ENCODE measurements at places on chromosomes 1 and 21. TPM values are rescaled to one million over a fixed set of nuclear protein-coding genes. Genes with fewer than 3 reads are reported as not detected.

The ATAD3C gene
- 0.33 TPM for total RNA-seq

The OR2G6 gene
- total RNA-seq, result not detected

The FMO4 gene
- total RNA-seq, result 1.7 TPM

The LCE1B gene
- total RNA-seq, result not detected

The ARMH1 gene
- 0.26 TPM for total RNA-seq

The MROH7 gene
- 13.1 TPM for total RNA-seq

The GJA5 gene
- 14.6 TPM for total RNA-seq

The CTSE gene
- not detected for total RNA-seq

The NTRK1 gene
- 2.5 TPM for total RNA-seq

The OR2T12 gene
- not detected for total RNA-seq

The MTARC1 gene
- total RNA-seq, result 4.2 TPM

DNA sequence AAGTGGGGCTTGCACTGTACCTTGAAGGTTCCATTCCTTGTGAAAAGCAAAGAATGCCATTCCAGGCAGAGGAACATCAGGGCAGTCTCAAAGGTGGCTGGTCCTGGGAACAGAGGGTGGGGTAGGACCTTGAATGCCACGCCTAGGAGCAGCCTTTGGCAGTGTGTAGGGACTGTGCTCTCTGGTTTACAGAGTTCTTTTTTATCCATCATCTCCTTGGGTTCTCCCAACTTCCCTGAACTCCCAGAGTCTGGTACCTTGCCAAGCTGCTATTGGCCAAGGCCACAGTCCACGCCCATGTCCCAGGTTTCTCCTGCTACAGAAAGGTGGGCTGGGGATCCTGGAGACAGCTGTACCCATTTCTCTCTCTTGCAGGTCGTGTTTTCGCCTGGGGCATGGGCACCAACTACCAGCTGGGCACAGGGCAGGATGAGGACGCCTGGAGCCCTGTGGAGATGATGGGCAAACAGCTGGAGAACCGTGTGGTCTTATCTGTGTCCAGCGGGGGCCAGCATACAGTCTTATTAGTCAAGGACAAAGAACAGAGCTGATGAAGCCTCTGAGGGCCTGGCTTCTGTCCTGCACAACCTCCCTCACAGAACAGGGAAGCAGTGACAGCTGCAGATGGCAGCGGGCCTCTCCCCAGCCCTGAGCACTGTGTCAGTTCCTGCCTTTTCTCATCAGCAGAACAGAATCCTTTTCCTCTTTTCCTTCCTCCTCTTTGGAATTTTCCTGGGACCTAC, 15.3 kb upstream of the TRNAU1AP start:
- no peak for DNase-seq

DNA sequence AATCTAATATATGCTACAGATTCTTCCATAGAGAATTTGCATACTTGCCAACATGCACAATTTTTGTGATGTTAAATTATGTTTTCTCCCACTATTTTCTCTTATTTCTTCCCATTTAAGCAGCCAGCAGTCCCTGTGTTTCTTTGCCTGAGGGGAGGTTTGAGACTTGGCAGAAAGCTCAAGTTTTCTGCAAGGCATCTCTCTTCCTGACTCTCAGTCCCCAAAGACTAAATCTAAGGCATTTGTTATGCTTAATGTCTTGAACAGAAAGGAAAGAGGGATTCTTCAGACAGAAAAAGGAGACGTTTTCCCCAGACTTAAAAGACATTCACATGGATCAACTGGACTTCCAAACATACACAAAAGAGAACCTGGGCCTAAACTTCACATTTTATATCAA, 354.4 kb downstream of the RYR2 start:
- no peak for DNase-seq

DNA sequence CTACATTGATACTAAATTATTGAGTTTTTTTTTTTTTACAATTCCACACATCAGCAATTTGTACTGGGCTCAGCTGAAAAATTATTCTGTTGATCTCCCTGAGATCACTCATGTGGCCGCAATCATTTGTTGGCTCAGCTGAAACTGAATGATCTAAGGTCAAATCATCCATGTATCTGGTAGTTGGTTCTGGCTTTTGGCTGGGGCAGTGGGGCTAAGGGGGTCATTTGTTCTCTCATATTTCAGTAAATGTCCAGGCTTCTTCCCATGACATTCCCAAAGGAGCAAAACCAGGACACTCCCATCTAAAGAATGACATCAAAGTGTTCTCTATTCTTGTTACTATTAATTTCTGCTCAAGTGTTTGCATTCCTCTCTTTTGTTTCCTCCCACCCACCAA, 806.7 kb upstream of the ADGRL2 start:
- no peak for DNase-seq

DNA sequence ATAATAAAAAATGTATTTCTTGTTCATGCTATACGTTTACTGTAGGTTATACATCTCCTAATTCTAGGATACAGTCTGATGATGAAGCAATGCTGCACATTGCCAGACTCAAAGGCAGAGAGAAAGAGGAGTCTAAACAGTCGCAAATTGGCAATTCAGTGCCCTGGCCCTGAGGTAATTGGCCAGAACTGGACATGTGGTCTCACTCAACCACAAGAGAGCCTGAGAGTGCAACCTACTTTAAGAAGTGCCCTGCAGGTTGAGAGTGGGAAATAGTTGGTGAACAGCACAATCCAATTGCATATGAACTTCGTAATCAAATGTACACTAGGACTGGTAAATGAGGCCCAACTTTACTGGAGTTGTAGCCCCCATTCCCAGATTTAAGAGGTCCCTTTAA, 5.0 kb upstream of the SLC35A3 start:
- no peak for DNase-seq

DNA sequence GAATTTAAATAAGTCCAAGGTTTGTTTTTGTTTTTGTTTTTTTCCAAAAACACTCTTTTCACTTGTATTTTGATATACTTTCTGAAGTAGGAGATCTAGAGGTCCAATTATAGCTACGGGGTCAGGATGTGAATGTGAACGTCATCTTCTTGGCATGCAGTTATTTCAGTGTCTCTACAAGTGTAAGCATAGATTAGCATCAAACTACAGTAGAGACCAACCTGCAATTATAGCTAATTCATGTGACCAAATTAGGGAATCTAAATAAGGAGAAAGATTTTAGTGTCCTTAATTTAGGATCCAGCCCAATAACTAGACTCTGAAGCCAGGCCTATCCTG, 107.3 kb upstream of the PALMD start:
- DNase-seq, result no peak

- no peak for DNase-seq
Observed at GRCh38 chr1:112712191-112712590, 2.9 kb downstream of the PPM1J start.

DNA sequence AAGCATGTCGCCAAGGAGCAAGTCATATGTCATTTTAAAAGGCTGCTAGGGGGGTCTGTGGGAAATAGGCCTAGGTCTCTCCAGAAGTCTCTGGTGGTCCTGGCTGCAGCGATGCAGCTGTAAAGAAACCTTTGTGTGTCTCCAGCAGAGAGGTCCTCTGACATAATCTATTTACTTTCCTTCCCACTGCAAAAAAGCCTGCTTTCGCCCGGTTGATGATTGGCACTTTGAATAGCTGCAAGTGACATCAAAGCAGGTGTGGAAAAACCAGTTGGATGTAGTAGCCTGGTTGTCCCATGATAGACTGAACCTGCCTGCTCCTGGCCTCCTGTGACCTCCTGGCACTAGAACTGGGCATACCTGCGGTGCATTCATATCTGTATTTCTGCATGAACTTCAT, 13.8 kb downstream of the RASSF5 start:
- DNase-seq, result no peak

DNA sequence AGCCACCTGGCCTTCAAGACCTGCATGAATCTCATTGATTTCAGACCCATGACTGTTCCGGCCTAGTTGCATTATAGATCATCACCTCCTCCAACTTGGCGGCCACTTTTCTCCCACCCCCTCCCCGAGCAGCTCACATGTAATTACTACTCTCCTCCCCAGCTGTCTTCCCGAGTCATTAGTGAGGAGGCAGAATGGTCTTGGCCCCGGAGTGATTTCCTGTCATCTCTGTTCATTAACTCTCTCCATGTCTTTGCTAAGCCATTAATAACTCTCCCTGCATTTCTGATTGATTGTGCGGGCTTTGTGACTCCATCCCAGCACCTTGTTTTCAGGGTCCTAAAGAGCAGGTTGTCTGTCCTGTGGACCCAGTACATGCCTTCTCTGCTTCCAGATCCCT, 75.6 kb upstream of the CNTN2 start:
- no peak for DNase-seq

GRCh38 chr1:76162254-76162653, 87.7 kb downstream of the ST6GALNAC3 start:
- no peak for DNase-seq

DNA sequence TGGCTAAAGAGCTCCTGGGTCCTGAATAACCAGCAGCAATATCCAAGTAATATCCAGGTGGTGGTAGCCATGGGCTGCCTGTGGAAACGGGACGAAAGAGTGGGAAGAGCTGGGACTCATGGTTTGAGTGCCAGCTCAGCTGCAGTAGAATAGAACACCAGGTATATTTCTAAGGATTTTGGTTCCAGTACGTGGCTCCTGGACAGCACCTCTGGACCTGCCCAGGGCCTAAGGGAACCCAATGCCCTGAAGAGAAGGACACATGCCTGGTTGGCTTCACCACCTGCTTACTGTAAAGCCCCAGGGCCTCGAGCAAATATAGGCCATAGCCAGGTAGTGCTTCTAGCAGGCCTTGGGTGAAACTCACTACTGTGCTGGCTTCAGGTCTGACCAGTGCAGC, 566.7 kb downstream of the KIF26B start:
- no peak for DNase-seq

DNA sequence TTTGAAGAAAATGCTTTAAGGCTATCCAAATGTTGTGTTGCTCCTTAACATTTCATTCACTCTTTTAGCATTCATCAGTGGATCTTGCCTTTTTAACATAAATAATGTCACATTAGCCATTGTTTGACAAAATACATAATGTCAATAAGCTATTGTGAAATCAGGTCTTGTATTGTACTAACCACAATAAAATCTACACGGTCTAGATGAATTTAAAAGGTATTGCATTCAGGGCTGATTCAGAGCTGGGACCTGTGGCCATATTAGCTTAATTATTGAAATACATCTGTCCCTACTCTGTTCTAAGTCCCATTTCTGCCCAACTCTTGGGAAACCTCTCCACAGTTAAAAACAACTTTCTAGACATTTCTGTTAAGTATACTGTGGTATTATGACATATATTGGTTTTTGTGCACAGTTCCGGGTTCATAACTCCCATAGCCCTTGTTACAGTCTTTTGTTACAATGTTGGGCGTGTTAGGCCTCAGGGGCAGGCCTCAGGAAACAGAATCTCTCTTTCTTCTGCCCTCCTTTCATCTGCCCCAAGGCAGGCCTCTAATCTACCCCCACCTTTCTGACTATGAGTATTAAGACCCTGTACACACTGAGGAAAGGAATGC, 44.7 kb upstream of the CITED4 start:
- no peak for DNase-seq

DNA sequence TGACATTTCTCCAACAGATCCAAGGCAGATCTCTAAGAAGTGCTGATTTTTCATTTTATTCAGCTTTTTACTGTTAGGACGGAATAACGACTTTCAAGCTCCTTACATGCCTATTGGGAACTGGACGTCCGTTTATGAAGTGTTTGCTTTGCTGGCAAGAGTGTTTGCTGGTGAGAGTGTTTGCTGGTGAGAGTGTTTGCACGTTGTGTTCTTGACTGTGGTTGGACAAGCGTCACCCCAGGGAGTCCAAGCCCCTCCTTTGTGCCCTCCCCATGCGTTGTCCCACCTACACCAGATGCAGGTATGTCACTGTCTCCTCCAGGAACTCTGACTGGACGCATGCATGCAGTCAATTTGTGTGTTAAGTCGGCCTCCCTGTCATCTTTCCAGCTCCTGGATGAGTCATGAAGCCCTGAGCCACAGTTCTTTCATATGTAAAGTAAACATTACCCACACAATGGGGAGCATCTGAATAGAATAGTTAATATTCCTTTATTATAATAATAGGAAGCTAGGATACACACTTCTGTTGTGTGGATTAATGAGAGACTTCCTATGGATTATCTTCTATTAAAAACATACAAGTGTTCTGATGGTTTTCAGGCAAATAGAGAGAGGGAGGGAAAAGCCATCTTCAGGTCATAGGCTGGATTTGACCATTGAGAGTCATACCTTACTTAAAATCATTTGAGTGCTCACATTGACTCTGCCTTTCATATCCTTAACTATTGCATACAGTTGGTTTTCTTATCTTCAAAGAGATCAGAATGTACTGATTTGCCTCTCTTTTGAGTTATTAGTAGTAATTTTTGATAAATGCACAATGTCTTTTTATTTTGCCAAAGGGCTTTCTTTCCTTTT, 119.2 kb downstream of the GALNT2 start:
- peak; percentile 92 for DNase-seq

- no peak for DNase-seq
Observed at GRCh38 chr1:94322696-94323095, 85.3 kb upstream of the ARHGAP29 start.
